ENCODE measurements at places on chromosomes 1 and 21.
A peak's percentile ranks its signal among the peaks of the same experiment; 100 is the strongest.

DNA sequence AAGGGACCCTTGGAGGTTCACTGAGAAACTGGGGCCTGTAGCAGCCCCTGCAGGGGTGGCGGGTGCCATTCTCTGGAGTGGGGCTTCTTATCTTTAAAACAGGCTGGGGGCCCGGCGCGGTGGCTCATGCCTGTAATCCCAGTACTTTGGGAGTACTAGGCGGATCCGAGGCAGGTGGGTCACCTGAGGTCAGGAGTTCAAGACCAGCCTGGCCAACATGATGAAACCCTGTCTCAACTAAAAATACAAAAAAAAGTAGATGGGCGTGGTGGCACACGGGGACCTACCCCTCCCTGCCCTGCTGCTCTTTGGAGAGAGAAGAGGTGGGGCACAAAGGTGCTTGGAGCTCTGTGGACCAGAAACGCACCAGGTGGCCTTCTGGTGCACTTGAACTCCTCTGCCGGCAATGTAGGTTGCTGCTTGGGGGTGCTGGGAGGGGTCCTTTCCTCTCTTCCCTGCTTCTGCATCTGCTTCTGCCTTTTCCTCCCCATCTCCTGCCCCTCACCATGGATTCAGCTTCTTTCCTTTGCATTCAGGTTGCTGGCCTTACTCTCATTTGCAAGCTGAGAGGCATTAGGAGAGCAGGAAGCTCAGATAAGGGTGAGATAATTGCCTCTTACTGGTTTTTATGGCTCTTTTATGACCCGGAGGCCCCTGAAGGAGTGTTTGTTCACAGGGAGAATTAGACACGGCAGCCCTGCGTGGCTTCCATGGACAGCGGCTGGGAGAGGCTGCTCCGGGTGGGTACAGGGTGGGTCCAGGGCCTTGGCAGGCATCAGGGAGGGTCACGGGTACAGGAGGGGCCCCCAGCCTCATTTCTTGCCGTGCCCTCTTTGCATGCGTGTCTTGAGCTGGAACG, 57.4 kb downstream of the ARHGEF10L start:
- no peak for DNase-seq

- DNase-seq: no peak
Measured at GRCh38 chr1:179231923-179232322, 2.4 kb upstream of the ABL2 start.

GRCh38 chr1:153617663-153618062, 1.5 kb upstream of the S100A14 start:
- no peak for DNase-seq

DNA sequence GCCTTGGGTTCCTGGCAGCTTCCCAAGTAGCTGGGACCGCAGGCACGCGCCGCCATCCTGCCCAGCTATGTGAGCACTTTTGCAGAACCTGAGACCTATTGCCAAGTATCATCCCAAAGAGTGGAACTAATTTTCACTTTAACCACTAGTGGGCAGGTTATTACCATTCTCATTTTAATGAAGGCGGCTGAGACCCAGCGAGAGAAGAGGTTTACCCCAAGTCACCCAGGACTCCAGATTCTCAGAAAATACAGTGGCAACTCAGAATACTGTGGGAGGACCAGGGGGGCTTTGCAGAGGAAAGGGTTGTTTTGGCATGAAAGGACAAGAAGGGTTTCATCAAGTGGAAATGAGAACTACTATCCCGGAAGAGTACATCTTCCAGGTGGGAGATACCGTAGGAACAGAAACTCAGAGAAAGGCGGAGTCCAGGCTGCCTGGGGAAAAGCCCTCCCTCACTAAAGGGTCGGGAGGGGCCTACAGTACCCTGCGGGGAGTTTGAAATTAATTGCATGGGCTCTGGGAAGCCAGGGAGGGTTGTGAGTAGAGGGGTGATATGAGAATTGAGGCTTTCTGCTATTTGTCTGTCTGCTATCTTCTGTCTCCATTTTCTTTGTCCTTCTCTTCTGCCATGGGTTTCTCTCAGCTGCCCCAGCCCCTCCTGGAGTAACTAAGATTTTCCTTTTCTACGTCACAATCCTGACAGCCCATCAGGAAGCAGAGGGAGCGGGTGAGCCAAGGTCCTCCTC, 7.2 kb upstream of the SEMA4A start:
- peak; percentile 87 for DNase-seq

DNA sequence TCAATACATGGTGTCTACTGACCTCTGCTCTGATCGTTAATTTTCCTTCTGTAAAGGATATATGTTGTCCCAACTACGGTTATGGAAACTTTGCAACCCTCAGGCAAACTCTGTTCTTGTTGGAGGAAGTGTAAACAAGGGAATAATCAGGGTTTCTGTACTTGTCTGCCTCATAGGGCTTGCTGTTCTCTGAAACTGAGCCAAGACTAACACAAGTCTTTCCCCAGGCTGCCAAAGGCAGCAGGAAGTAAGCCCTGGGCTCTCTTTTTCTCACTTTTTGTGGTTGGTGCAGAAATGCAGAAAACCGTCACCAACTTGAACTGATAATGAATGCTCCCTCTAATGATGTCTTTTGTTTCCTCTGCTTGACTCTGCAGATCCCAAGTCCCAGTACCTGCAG, 7.6 kb downstream of the CYP4X1 start:
- DNase-seq: no peak

GRCh38 chr1:9909234-9910046, 629 bp downstream of the CTNNBIP1 start:
- no peak for DNase-seq

DNA sequence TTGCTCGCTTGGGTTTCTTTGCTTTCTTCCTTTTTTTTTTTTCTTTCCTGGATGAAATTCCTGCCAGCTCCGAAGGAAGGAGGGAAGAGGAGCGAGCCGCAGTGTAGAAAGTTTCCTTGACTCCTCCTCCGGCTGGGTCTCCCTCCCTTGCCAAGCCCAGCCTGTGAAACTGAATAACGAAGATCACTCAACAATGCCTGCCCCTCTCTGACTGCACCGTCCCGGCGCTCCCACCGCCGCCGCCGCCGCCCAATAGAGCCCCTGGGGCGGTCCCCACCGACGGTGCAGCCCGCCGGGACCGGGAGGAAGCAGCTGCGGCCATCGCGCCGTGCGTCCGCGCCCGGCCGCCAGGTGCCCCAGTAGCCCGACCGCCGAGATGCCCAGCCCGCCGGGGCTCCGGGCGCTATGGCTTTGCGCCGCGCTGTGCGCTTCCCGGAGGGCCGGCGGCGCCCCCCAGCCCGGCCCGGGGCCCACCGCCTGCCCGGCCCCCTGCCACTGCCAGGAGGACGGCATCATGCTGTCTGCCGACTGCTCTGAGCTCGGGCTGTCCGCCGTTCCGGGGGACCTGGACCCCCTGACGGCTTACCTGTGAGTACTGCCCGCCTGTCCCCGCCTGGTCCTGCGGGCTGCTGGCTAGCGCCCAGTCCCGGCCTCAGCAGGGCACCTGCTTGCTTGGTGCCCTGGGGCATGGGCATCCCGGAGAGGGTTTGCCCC, at the start of gene LGR6:
TSS of gene LGR6 (plus strand) at position 186 of the 714 bp plus-strand sequence. CDS start at position 377, 191 bp downstream.
- no peak for DNase-seq

DNA sequence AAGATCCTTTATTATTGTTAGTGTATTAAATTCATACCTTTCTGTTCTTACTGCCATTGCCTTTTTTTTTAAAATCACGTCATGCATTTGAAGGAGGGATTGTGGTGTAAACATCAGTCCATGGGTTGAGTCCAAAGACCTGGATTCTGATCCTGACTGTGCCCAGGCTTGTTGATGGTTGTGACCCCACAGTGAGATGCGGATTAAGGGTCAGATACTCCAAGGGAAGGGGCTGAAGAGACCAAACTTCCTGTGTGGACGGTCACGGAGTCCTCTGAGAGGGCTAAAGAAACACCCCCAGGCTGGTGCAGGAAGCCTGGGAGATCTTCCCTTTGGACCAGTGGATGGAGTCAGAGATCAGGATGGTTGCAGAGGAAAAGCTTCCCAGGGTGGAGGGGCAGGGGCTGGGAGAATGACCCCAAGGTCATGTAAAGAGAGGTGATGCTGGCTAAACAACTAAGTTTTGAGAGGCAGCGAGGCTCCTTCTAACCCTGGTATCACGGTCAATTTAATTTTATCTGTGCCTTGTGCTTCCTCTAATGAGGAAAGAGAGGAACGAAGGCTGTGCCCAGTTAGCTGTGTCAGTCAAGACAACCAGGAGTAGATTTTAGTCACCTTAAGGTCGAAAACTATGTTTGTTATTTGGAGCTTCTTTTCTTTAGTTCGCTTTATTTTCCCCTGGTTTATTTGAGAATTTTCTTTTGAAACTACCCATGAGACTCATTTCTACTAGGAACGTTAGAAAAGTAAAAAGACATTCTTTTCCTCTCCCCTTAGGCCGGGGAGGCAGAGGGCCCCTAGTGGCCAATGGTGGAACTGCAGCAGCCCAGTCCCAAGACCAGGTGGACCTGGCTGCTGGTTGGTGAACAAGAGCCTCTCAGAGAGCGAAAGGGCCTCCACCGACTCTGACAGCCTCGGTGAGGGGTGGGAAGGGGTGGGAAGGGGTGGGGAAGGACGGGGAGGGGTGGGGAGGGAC, 8.7 kb upstream of the GPR161 start:
- peak; percentile 56 for DNase-seq

DNA sequence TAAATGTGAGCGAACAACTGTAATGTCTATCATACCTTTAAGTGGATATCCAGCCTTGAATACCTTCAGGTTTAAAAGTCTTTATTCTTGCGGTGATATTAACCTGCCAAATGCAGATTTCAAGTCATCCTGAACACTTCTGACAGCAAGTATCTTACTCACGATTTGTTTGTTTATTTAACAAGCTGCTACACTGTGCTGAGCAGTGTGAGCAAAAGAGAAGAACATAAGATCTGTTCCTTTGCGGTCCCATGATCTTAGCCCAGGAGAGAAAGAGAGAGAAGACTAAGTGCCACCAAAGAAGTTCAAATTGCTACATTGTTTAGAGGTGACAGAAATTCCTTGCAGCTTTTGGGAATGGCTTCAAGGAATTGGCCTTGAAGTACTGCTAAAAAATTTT, 9.5 kb upstream of the IL24 start:
- DNase-seq: no peak
